A172 (cell line): ENCODE measurements at places on chromosomes 5 and 9. TPM values are rescaled to one million over a fixed set of nuclear protein-coding genes. Genes with fewer than 3 reads are reported as not detected.

PITX1 gene
- total RNA-seq, result 43.7 and 49.3 TPM in 2 replicates

GBGT1 gene
- 0.96 and 3.1 TPM in 2 replicates for total RNA-seq

CCDC192 gene
- total RNA-seq, result not detected in 2 replicates

RLN2 gene
- not detected in 2 replicates for total RNA-seq

GABRA6 gene
- total RNA-seq, result not detected in 2 replicates

OR1J2 gene
- total RNA-seq, result not detected in 2 replicates

UBE2QL1 gene
- total RNA-seq, result 0.65 and 1.9 TPM in 2 replicates

DOCK2 gene
- 63.1 and 68.9 TPM in 2 replicates for total RNA-seq

MFAP3 gene
- total RNA-seq, result 66.8 and 76.0 TPM in 2 replicates

CCL19 gene
- not detected in 2 replicates for total RNA-seq

BRINP1 gene
- not detected in 2 replicates for total RNA-seq

CTXN3 gene
- total RNA-seq, result not detected in 2 replicates

SLC6A7 gene
- not detected in 2 replicates for total RNA-seq

IL7R gene
- total RNA-seq, result 114 and 160 TPM in 2 replicates

ATP10B gene
- total RNA-seq, result not detected in 2 replicates

ASPN gene
- total RNA-seq, result not detected in 2 replicates

ADGRD2 gene
- not detected in 2 replicates for total RNA-seq

RNF183 gene
- not detected in 2 replicates for total RNA-seq

PFN3 gene
- total RNA-seq, result not detected in 2 replicates

CSF1R gene
- total RNA-seq, result 0.84 and 0.96 TPM in 2 replicates

LURAP1L gene
- 4.9 and 6.6 TPM in 2 replicates for total RNA-seq

SLC12A2 gene
- total RNA-seq, result 8.4 and 9.1 TPM in 2 replicates

FRMPD1 gene
- 0.19 TPM in 1 of 2 replicates, not detected in the other for total RNA-seq

PHF2 gene
- 17.5 and 22.2 TPM in 2 replicates for total RNA-seq

FOXI1 gene
- 0.10 TPM in 1 of 2 replicates, not detected in the other for total RNA-seq

NRG2 gene
- total RNA-seq, result 2.5 and 3.5 TPM in 2 replicates

ITGA2 gene
- total RNA-seq, result 13.4 and 21.8 TPM in 2 replicates

VCAN gene
- 22.3 and 31.7 TPM in 2 replicates for total RNA-seq

SHOC1 gene
- not detected in 2 replicates for total RNA-seq

SRA1 gene
- 55.0 and 57.1 TPM in 2 replicates for total RNA-seq

NACC2 gene
- 34.2 and 41.6 TPM in 2 replicates for total RNA-seq

ELAVL2 gene
- 7.7 and 27.5 TPM in 2 replicates for total RNA-seq

REEP2 gene
- total RNA-seq, result 37.7 and 43.5 TPM in 2 replicates

MED10 gene
- 20.5 and 28.6 TPM in 2 replicates for total RNA-seq

CCDC183 gene
- 0.45 and 0.55 TPM in 2 replicates for total RNA-seq

SWI5 gene
- 110 and 118 TPM in 2 replicates for total RNA-seq

OTP gene
- not detected in 2 replicates for total RNA-seq

FCN2 gene
- total RNA-seq, result not detected in 2 replicates

ADCY2 gene
- 0.10 and 1.2 TPM in 2 replicates for total RNA-seq

DAB2IP gene
- 15.8 and 19.1 TPM in 2 replicates for total RNA-seq

SLIT3 gene
- total RNA-seq, result 0.12 and 0.31 TPM in 2 replicates

PCDHGA12 gene
- total RNA-seq, result 0.31 TPM in 1 of 2 replicates, not detected in the other
